CD4-positive, alpha-beta T cell treated with Interleukin-6 at 100 ng/mL for 8 hours (primary cell): ENCODE measurements at places on chromosomes 5 and 9.

DNA sequence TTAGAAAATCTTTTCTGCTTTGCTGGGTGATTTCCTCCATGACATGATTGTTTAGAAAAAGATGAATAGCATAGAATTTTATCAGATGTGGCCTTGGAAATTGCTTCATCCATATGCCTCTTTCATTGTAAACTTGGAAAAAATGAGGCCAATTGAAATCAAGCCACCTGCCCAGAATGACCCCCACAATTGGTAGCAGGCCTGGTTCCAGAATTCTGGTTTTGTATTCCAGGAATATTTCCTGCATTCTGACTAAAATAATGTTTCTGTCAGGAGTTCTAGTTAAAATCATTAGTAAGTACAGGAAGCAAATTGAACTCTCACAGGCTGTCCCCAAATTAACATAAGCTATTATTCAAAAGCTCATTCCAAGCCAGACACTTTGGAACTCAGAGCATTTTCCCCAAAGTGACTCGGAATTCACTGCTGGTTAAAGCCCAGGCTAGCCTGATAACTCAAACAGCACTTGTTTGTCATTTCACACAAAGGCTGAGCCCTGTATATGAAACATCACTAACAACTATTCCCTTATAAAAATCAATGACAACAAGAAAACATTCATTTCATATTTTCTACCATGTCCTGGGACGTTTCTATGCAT lies 75.1 kb upstream of the ADCY2 start:
- no peak for DNase-seq

DNA sequence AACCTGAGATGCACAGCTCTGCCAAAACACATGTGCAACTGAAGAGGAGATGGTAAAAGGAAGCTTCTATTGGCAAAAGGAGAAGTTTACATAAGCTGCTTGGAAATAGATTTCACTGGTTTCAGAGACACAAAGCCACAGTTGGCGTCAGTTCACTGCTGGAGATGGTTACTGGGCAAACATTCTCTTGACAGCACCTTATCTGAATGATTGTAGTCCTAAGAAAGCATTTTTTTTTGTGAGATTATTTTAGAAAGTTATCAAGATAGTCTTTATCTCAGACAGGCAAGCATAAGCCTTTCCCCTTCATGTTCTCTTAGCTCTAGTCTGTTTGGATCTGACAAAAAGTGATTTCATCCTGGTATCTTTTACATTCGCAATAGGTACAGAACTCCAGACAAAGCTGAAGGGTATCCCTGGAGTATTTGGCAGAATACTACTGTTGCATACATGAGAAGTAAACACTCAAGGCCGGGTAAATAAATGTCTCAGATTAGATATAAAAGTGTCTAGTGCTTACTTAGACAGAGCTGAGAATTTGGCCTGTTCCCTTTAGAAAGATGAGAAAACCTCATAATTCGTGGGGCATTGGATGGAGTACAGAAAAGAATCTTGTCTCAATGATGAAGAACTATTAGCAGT lies 1668.0 kb upstream of the NUDT12 start:
- DNase-seq: no peak

- no peak for DNase-seq
Measured at GRCh38 chr5:109350537-109351270, 59.1 kb downstream of the PJA2 start.

GRCh38 chr5:89071941-89072331 lies 189.0 kb upstream of the MEF2C start:
- no peak for DNase-seq

GRCh38 chr5:95711501-95712346 lies 19.4 kb upstream of the RHOBTB3 start:
- no peak for DNase-seq

- DNase-seq: no peak
Measured at GRCh38 chr5:59790376-59790775, 103.2 kb downstream of the PDE4D start.

DNA sequence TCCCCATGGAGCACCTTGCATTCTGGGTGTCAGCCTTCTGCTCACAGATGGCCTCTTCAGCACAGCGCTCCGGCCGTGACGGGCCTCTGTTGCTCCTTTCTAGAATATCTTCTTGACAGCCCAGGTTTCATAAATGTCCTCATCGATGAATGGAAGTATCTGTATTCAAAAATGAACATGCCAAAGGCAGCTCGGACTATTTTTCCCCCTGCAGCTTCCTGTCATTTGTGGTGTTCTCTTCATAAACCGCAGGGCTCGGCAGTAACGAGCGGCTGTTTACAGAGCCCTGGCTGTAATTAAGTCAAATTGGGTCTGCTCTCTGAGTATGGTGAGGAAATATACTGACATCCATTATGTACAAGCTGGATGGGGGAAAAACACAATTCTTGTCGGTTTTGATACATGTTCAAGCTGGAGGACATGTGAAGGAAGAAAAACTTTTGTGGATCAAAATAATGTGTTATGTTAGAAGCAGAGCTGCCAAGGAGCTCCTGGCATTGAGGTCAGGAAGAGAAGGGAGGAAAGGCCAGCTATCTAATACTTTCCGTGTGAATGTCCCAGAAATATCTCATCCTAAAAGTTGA lies 154.1 kb upstream of the CD180 start:
- peak; percentile 20 for DNase-seq

DNA sequence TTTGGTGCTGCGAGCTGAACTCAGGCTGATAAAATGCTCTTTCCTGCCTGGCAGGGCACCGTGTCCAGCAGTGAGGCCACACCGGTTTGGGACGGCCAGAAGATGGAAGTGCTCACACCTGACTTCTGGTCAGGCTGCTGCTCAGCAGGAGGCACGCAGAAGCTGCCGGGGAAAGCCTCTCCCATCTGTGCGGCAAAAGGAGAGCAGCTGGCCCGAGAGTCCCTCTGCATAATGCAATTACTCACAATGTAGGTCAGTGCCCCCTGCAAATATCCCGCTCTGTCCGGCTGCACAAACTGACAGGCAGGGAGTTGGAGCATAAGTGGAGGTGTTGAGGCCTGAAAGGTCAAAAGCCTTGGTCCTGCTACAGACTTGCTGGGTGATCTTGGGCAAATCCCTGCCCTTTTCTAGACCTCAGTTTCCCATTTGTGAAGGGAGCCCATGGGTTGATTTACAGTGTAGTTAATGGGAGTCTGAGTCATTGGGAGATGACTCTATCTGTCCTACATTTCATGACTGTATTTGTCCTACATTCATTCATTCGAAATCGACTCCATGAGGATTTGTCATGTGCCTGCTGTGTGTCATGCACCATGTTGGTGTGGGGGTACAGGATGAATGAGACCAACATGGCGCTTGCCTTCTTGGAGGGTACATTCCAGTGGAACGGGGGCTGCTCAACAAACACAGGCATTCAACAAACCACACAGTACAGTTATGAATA lies 61.8 kb upstream of the TBC1D2 start:
- no peak for DNase-seq

DNA sequence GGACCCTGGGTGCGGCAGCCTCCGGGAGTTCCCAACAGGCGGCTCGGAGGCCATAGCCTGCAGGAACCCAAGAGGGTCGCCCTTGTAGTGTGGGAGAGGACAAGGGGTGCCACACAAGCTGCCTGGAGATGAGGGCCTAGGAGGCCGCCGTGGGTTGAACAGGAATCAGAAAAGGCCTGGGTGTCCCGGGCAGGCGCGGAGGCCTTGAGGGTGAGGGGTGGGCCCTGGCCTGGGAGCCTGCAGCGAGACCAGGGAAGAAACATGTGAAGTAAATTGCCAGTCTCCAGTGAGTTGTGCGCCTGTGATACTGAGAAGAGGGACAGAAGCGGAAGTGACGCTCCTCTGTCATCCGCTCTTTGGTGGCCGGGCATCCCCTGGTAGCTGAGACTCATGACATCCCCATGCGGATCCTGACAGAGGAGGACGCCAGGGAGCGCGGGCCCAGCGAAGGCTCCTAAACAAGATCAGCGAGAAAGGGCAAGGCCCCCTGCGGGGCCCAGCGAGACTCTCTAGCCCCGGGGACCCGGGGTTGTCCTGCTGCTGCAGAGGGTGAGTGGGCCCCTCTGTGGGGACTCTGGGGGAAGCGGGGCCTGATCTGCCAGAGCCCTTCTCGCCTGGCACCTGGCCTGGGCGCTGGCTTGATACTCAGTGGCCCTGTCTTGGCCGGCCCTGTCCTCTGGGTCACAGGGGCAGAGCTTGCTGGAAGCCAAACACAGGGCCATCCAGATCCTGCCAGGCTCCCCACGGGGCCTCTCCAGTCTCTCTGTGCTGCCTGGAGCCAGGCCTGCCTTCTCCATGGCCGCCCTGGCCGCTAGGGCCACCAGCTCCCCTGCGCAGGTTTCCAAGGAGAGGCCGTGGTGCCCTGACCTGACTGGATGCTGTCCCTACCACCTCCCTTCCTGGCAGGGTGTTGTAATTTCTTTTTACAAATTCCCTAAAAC lies 788.4 kb downstream of the TLE4 start:
- no peak for DNase-seq

GRCh38 chr5:16067415-16067814 lies 112.2 kb downstream of the MARCHF11 start:
- DNase-seq: no peak

- peak; percentile 19 for DNase-seq
Measured at GRCh38 chr5:74919487-74919886, 53.3 kb upstream of the FAM169A start.

GRCh38 chr9:16496908-16497307 lies 373.6 kb downstream of the BNC2 start:
- DNase-seq: no peak

DNA sequence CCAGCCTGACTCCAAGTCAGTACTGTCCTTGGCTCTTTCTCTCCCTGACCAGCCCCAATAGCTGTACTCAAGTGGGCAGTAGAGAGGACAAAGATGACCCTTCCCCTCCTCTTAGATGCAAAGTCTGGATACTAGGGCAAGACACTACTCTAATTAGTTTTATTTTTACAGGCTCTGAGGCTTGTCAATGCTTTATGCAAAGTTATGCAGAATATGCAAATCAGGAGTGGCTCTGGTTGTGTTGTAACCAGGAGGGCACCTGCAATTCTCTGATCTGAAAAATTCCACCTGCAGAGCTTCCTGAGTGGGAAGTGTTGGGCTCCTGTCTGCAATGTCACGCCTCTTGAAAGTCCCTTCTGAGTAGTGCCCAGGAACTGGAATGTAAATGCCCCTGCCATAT lies 201.5 kb downstream of the RGS3 start:
- no peak for DNase-seq

DNA sequence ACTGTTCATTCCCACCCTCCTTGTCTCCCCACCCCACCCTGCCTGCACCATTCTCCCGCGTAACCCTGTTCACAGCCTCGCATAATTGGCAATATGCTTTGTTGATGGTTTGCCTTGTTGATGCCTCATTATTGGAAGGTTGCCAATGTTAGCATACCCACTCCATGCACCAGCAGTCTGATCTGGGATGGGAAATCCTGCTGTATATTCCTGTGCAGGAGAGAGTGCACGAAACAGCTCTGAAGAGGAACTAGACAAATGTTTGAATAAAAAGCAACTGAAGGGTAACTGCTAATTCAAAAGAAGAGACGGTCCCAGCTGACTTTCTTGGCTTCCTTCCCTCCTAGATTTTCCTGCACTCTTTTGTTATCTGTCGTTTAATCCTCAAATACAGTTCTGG lies 271.7 kb upstream of the TLE4 start:
- DNase-seq: no peak

DNA sequence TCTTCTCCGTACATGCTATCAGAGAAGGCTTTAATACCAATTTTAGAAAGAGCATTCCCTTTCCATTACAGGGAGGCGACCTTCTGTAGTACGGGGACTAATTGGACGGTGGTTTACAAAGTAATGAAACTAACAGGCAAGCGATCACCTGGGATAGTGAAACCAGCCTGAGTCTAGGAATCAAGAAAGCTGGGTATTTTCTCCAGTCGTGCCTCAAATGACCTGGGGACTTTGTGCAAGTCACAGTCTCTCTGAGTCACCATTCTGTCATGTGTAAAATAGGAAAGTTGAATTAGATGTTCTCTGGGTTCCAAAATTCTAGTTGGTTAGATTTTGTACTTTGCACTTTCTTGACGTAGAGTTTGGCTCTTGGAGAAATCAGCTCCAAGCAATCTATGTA lies 22.7 kb upstream of the SSBP2 start:
- DNase-seq: no peak

DNA sequence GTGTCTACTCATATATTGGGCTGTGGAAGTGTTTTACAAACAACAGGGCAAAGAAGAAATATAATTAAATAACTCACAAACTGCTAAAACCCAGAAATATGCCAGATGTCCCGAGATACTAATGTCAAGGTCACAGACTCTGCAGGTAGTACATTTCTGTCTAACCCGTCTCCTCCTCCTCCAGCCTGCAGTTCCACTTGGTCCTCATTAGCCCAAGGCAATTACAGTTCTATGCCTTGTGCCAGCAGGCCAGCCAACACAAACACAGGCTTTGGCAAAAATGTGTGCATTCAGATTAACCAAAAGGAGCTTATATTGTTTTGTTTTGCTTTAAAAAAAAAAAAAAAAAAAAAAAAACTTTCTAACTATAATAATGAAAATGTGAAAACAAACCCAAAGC lies 148.8 kb downstream of the MYO10 start:
- no peak for DNase-seq
